HCEC 1CT (cell line): ENCODE measurements at places on chromosomes 4 and X.
A peak's percentile ranks its signal among the peaks of the same experiment; 100 is the strongest.

- DNase-seq, result no peak
Measured at GRCh38 chr4:83054928-83055327, 19.9 kb downstream of the COPS4 start.

DNA sequence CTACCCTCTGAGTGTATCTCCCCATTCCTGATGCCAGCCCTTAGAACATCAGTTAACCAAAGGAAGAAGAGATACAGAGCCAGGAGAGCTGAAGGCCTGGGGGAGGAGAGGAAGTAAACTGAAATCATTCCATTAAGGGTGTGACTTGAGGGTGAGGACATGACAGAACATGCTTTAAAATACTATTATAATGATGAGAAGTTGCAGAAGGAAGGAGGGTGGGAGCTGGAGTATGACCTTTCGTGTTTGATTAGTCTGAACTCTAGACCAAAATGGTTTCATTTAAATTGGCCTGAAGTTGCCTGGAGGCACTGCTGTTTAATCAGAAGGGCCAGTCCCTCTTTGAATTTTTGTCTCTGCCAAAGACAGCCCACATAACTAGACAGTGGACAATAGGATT, 11.4 kb downstream of the INTS6L start:
- DNase-seq, result no peak

- no peak for DNase-seq
Measured at GRCh38 chr4:8087921-8088495, 70.6 kb downstream of the ABLIM2 start.

DNA sequence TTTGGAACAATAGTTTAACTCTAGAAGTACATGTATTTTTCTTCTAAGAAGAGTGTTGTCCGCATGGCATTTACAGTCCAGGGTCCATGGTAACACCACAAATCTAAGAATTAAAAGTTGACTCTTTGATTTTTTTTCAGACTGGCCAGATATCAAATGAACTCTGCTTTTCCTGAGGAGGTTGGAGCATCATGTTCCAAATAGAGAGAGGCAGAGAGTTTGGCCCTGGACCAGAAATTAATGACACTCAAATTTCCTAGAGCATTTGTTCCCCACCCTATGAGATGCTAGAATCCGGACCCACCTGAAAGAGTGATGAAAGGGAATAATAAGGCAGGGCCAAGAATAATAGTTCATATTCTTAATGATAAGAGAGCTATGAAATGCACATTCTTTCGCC, 47.0 kb upstream of the NAP1L5 start:
- DNase-seq, result no peak

GRCh38 chrX:24594501-24594900, 52.6 kb downstream of the PCYT1B start:
- DNase-seq, result no peak

DNA sequence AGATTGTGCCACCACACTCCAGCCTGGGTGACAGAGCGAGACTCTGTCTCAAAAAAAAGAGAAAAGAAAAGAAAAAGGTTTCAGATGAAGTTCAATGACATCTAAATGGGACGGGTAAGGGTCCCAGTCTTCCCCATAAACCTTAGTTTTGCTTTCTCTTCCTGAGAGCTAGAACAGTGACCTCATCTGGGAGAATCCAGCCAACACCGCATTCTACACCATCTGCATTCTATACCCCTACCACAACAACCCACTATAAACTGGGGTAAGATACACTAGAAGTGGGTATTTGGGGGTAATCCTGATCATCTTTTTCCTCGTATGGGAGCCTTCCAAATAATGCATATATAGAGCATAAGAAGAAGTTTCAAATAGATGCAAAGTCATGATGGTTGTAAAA, 18.2 kb downstream of the SLC25A43 start:
- DNase-seq, result no peak

GRCh38 chrX:39848900-39849299, 248.9 kb downstream of the BCOR start:
- DNase-seq, result peak; percentile 65

GRCh38 chr4:114654592-114654991, 56.0 kb downstream of the UGT8 start:
- no peak for DNase-seq

DNA sequence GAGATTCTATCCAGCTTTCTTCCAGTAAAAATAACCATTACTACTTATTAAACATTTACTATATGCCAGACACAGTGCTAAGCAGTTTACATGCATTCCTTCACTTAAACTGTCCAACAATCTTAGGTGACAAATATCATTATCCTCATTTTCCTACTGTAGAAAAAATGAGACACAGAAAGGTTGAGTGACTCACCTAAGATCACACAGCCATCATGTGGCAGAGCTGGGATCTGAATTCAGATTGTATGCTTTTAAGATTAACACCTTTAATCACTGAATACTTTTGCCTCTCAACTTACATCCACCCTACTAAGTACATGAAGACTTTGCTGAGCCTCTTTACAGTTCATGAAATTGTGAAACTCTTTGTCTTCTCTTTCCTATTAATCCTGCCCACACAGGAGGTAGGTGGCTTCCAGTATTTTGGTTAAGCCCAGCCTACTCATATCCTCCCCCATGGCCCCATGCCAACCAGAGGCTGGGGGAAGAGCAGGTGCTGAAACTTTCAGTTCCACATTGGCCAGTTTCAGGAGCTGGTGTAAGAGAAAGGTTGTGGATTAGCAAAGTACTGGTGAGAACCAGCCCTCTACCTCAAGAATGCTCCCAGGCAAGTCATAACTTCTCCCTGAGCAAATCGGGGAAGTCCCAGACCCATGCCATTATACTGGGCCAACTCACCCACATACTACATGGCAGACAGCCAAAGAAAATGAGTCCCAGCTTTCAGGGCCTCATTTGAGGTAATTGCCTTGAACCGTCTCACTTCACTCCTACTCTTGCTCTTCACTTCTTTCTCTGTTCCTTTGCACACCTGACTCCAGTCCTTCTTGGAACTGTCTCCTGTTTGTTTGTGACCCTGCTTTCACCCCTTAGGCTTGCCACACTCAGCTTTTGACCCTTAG, 211.1 kb downstream of the GUCY2F start:
- no peak for DNase-seq
